Stimulated activated CD4-positive, alpha-beta T cell treated with anti-CD3 and anti-CD28 coated beads, Interleukin-15, amount 100 ng/mL, for 1 hour (primary cell): ENCODE measurements at places on chromosomes 12 and 14.

- no peak for DNase-seq
Observed at GRCh38 chr14:57277062-57277461, 8.3 kb downstream of the AP5M1 start.

GRCh38 chr12:61765926-61766325 lies 494.3 kb upstream of the USP15 start:
- DNase-seq = no peak

- DNase-seq = no peak
Observed at GRCh38 chr12:27511723-27512045, 12.3 kb upstream of the PPFIBP1 start.

DNA sequence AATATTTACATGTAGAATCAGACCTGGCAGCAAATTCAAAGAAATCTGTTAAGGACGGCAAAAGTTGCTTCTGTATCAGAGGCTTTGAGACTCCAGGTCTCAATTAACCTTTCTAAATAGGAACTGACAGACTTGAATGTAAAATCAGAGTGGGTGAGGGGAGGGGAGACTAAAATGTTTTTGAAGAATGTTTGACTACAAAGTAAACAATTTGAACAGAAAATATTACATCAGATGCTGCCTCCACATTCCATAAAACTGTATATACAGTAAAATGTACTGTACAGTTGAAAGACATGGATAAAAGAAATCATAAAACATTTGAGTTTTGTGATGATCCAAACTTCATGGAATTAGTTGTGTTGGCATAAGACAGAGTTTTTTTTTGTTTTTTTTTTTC lies 49.5 kb upstream of the POC1B start:
- DNase-seq = no peak

- DNase-seq = no peak
Observed at GRCh38 chr14:77918448-77918847, 118.5 kb downstream of the ADCK1 start.

- no peak for DNase-seq
Observed at GRCh38 chr14:55794655-55795595, 214.9 kb downstream of the KTN1 start.

DNA sequence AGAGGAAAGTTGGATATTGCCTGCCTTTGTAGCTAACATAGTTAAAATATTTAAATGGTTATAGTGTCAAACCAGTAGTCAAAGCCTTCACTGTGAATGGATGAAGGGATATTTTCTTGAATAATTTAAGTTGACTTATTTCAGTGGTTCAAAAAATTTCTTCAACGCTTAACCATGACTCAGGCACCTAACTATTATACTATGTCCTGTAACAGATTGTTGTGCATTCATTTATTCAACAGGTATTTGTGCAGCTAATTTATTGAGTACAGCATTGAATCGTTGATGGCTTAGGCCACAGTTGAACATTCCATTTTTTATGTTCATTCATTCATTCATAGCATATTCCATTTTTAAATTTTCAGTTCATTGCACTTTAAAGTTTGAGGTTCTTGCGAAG lies 9.2 kb downstream of the HIF1A start:
- no peak for DNase-seq

DNA sequence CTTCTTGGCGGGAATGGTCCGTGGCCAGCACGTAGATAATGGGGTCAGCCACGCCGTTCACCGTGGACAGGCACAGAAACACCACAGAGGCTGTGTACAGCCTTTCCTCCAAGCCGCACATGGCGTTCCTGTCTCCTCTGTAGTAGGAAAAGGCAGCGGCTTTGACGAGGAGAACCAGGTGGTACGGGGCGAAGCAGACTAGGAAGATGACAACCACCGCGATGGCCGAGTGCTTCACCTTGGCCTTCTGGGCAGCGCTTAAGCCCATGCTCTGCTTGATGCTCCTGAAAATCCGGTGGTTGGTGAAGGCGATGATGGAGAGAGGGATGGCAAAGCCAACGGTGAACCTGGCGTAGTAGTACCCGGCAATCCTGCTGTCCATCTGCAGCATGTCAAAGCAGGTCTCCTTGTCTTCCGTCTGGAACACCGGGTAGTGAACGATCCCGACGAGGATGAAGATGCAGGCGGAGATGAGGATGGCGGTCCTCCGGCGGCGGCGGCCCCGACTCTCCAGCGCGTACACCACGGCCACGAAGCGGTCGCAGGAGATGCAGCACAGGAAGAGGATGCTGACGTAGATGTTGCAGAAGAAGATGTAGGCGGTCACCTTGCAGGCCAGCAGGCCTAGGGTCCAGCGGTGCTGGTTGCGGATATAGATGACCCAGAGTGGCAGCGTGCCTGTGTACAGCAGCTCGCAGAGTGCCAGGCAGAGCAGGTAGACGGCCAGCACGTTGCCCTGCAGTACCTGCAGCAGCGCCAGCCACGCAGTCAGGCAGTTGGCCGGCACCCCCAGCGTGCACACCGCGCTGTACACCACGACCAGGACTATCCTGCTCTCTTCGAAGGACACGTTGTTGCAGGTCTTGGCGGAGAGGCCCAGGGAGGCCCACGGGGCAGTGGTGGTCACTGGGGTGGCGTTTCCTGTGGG lies 13.8 kb downstream of the GPR132 start:
- DNase-seq = no peak

DNA sequence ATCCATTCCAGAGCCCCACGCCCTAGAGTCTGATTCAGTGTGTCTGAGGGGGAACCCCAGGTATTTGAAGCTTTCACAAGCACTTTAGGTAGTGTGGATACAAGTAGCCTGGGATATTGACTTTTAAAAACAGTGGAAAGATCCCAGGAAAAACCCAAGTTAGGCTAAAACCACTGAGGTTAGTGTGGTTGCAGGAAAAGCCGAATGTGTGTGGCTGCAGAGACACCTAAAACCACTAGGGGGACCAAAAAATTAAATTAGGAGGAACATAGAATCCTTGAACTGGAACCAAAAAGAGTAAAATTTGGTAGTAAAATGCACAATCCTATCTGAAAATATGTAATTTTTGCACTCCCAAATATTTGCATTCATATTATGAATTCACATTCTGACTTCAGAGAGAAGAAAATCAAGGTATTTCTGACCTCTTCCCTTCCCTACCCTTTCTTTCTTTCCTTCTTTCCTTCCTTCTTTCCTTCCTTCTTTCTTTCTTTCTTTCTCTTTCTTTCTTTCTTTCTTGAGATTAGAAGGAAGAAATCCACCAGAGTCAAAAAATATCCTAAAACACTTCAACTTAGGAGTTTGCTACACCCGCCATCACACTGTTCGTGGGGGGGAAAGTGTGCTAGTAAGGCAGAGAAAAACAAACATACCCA lies 37.8 kb downstream of the SLCO1A2 start:
- no peak for DNase-seq

GRCh38 chr14:24304019-24304387 lies 3.8 kb downstream of the CIDEB start:
- no peak for DNase-seq

GRCh38 chr14:53035336-53036210 lies 84.7 kb upstream of the FERMT2 start:
- DNase-seq = no peak

DNA sequence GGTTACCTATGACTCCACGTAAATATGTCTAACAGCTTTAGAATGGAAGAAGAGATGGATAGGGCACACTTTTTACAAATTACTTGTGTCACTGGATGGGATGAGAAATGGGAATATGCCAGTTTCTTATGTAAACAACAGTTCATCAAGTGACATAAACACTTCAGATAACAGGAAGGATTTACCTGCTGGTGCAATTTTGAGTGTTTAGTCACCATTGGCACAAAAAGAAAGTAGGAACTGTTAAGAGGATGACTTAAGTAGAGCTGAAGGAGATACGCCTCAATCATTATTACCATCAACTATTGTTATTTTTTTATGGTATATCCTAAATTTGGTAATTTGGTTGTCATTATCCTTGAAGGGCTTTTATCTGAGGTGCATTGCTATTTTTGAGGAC lies 83.2 kb downstream of the RMST start:
- DNase-seq = no peak

GRCh38 chr14:73755434-73756014 lies 41.3 kb upstream of the PNMA1 start:
- no peak for DNase-seq

GRCh38 chr14:92564344-92565039 lies 50.9 kb downstream of the RIN3 start:
- no peak for DNase-seq
